ENCODE measurements at places on chromosomes 16 and 17. TPM values are rescaled to one million over a fixed set of nuclear protein-coding genes. Genes with fewer than 3 reads are reported as not detected.

DNA sequence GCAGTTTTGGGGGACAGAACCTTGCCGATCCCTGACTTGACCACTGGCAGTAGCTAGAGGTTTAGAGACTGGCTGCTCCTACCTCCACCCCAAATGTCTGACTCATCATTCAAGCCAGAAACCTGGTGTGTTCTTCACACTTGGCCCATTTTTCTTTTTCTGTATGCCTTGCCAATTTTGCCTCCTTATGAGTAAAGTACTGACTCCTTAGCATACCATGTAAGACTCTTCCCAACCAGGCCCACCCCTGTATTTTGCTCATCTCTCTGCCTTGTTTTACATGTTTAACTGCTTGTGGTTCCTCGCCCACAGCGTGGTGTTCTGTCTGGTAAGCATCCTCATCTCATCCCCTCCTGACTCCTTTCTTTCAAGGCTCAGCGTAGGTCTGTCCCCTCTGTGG is 37.9 kb downstream of the NUP88 start:
- no peak for DNase-seq

GRCh38 chr16:67154578-67155294 is 3.9 kb upstream of the B3GNT9 start:
- no peak for DNase-seq

DNA sequence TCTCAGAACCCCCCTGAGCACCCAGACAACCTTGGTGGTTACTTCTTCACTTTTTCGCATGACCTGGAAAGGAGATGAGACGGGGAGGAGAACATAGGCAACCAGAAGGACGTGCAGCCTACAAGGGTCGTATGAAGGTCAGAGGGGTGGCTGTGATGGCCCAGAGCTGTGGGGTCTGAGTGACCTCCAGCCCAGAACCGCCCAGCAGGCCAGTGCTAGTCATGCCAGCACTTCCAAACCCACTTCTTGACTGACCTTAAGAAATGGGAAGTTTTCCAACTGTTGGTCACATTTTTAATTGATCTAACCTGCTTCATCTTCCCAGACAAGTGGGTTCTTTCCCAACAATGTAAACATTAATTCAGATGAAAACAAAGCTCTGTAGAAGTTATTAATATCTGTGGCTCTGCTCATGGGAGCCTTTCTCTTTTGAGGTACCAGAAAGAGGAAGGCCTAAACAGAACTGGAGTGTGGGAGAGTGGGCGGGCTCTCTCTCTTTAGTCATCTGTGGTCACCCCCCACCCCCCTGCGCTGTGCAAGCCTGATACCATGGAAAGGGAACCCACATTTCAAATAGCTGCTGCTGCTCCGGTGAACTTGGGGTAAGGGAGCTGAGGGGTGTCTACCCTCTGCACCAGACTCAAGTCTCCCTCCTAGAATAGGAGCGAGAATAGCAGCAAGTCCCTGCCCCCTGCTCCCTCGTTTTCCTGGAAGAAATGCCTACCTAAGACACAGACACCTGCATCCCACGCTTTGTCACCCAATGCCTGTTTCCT is 101.6 kb downstream of the RAB11FIP4 start:
- no peak for DNase-seq

DNA sequence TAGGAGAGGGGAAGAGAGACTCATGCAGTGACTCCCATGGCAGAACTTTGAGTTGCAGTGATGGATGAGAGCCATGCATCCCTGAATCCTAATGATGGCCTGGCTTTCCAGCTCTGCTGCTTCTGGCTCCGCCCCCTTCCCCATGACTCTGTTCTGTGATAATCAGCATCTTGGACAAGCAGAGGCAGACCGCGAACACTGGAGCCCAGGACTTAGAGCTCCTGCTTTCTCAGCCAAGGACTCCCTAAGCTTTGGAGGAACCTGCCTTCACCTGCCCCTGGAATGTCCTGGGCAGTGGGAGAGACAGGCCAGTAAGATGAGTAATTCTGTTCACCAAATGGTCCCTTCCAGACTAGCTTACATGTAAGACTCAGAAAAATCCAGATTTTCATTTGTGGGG is 12.5 kb downstream of the CCDC92B start:
- DNase-seq = no peak

- DNase-seq = no peak
Observed at GRCh38 chr16:63059676-63060075, 1023.4 kb upstream of the CDH8 start.

Gene KRT33B
- total RNA-seq = not detected

Gene MAP3K14
- total RNA-seq = 8.7 TPM

Gene RHBDL1
- 0.84 TPM for total RNA-seq

Gene DVL2
- 24.7 TPM for total RNA-seq

Gene NGFR
- 42.0 TPM for total RNA-seq

GRCh38 chr17:64115043-64115698 is 14.8 kb downstream of the ERN1 start:
- no peak for DNase-seq

DNA sequence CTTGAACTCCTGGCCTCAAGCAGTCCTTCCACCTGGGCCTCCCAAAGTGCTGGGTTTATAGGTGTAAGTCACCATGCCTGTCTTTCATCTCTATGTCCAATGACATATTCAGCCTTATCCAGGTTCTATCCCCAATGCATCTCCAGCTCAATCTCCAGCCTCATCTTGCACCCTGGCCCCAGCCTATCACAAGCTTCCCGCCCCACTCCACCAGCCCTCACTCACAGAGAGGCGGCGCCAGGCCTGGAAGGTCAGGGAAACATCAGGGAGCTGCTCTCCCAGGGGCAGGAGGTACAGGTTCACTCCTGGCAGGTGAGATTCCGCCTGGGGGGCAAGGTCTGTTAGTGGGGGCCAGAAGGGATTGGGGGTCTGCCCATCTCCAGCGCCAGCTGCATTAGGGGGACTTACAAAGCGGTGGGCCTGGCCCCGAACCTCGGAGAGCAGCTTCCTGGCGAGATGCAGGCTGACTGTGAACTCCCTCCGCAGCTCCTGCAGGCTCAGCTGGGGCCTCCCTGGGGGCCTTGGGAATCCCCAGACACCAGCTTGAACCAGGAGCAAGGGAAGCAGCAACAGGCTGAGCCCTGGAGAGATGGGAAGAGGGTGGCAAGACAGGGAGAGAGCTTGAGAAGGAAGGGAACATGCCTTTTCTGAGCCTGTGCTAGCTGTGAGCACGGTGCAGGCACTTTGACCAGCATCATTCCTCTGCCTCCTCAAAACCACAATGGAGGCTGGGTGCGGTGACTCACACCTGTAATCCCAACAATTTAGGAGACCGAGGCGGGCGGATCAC is 3.0 kb downstream of the IL27 start:
- DNase-seq = no peak

Gene OR4D2
- not detected for total RNA-seq

GRCh38 chr17:82419540-82419939 is 1.2 kb upstream of the OGFOD3 start:
- no peak for DNase-seq

Gene NPB
- not detected for total RNA-seq

Gene ATMIN
- total RNA-seq = 36.8 TPM

- DNase-seq = no peak
Observed at GRCh38 chr17:41627316-41628072, 3.1 kb upstream of the KRT17 start.

Gene DNAAF1
- total RNA-seq = not detected

- peak; percentile 82 for DNase-seq
Observed at GRCh38 chr17:38918129-38918913, 7.1 kb upstream of the LASP1NB start.

Gene FZD2
- 3.9 TPM for total RNA-seq

- no peak for DNase-seq
Observed at GRCh38 chr17:45357364-45357997, 40.7 kb upstream of the MAP3K14 start.

DNA sequence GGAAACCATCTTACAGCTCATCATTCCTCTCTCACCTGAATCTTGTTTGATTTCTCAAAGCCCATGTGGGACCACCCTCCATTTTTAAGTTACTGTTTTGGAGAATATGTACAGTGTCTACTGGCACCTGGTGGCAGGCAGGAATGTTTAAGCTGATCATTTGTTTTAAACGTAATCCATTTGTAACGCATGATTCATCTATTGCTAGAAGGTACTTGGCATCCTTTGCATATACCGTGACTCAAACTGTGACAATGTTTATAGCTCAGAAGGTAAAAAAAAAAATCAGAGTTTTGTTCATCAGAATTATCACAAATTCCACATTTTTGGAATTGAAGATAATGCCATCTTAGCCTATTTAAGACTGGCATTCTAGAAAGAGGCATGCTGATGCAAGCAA is 1007.5 kb upstream of the EEF2KMT start:
- no peak for DNase-seq

Gene CDRT15L2
- total RNA-seq = not detected

DNA sequence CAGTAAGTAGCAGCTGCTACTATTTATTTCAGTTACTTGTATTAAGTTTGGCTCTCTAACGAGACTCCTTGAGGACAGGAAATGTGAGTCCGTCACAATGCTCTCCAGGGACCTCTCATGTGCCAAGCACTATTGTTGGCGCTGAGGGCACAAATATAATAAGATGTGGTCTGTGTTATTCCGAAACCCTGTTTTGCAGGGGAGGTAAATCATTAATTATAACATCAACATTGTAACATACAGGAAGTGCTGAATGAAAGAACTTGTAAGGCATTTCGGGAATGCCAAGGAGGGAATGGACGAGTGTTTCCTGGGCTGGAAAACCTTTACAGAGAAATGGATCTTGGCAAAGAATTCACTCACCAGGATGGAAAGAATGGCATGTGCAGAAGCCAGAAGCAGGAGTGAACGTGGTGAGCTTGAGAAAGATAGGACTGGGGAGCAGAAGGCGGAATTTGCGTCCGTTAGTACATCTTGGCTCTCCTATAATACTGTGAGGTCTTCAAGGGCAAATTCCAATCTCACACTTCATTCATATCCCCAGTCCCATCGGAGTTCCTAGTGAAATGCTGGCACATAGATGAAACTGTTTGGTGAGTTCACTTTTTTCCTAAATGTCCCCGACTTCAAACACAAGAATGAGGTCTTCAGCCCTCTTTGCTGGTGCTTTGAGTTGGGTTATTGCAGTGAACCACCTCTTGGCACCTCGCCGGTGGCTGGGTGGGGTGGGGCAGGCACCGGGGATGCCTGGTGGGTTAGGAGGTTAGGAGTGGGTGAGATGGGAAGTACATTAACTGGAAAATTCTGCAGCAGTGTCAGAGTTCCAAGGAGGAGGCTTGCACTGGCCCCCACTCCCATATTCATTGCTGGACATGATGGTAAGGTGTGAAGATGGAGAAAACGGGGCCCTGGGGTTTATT is 11.5 kb downstream of the TAC4 start:
- no peak for DNase-seq

- DNase-seq = no peak
Observed at GRCh38 chr17:58028578-58028977, 21.5 kb upstream of the SRSF1 start.

Gene NKD1
- total RNA-seq = 2.4 TPM

- DNase-seq = peak; percentile 96
Observed at GRCh38 chr17:7856811-7857712, at the start of gene NAA38. NAA38 (minus strand) TSS chr17:7857559; CDS start chr17:7857463, 96 bp downstream.

DNA sequence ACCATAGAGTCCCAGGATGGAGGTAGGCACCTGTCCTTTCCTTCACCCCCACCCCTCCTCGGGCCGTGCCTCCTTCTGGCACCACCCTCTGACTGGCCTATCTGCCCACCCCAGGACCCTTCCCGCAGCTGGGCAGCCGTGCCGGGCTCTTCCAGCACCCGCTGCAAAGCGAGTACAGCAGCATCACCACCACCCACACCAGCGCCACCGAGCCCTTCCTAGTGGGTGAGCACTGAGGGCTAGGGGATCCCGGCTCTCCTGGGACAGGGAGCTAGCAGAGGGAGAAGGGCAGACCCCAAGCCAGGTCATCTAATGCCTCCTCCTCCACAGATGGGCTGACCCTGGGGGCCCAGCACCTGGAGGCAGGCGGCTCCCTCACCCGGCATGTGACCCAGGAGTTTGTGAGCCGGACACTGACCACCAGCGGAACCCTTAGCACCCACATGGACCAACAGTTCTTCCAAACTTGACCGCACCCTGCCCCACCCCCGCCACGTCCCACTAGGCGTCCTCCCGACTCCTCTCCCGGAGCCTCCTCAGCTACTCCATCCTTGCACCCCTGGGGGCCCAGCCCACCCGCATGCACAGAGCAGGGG is 7.8 kb downstream of the GALK1 start:
- DNase-seq = no peak

DNA sequence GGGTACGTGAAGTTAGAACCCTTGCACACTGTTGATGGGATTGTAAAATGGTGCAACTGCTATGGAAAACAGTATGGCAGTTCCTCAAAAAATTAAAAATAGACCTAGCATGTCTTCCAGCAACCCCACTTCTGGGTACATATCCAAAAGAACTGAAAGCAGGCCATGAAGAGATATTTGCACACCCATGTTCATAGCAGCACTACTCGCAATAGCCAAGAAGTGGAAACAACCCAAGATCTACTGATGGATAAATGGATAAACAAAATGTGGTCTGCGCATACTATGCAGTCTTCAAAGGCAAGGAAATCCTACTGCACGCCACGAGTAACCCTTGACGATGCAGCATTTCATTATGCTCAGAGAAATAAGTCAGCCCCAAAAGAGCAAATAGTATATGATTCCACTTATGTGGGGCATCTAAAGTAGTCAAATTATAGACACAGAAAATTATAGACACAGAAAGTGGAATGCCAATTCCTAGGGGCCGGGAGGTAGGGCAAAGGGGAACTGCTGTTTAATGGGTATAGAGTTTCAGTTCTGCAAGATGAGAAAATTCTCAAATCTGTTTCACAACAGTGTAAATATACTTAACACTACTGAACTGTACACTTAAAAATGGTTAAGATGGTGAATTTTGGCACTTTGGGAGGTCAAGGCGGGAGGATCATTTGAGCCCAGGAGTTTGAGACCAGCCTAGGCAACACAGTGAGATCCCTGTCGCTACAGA is 17.2 kb downstream of the CORO7 start:
- DNase-seq = no peak

DNA sequence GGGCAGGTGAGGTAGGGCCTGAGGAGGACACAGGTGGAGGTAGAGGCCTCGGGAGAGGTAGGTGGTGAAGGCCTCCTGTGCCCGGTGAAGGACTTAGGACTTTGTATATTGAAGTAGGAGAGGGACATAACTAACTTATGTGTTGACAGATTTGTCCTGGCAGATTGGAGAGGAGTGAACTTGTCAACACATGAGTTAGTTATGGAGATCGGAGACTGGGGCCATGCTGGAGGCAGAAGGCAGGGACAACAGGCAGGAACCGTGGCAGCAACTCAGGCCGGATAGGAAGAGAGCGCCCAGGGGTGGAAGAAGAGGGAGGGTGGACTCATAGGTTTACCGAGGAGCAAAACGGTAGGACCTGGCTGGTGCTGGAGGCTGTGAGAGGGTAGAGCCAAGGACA is 18.4 kb downstream of the GLP2R start:
- no peak for DNase-seq

DNA sequence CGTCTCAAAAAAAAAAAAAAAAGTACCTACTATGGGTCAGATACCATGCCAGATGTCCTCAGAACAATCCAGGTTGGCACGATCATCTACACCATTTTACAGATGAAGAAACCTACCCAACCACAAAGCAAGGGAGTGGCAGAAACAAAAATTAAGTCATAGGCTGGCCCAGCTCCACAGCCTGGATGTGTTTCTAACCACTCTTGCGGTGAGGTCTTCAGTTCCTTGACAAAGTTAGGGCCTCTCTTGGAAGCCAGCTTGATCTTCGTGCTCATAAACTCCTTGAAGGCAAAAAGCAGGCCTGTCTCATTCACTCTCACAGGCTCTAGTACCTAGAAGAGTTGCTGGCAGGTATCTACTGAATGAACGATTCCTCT is 6.2 kb downstream of the GGA2 start:
- DNase-seq = no peak

Gene SLC5A11
- 0.16 TPM for total RNA-seq

All from mesenteric fat pad (tissue), 1 donor.